ENCODE measurements at places on chromosomes 1 and 21. TPM values are rescaled to one million over a fixed set of nuclear protein-coding genes. Genes with fewer than 3 reads are reported as not detected.

FTCD gene
- total RNA-seq, result 0.50 TPM

TNN gene
- total RNA-seq, result not detected

GNL2 gene
- total RNA-seq, result 50.8 TPM

RSPO1 gene
- total RNA-seq, result not detected

GRCh38 chr1:203628201-203629015 lies 1.8 kb downstream of the ATP2B4 start:
- DNase-seq, result no peak

- no peak for DNase-seq
Observed at GRCh38 chr1:182113879-182114626, 52.5 kb upstream of the ZNF648 start.

NR5A2 gene
- total RNA-seq, result not detected

- DNase-seq, result no peak
Observed at GRCh38 chr1:181630838-181631237, 147.5 kb downstream of the CACNA1E start.

GRCh38 chr1:152888126-152888525 lies 10.0 kb downstream of the SMCP start:
- no peak for DNase-seq

CDK18 gene
- total RNA-seq, result 6.0 TPM

FYB2 gene
- not detected for total RNA-seq

DNA sequence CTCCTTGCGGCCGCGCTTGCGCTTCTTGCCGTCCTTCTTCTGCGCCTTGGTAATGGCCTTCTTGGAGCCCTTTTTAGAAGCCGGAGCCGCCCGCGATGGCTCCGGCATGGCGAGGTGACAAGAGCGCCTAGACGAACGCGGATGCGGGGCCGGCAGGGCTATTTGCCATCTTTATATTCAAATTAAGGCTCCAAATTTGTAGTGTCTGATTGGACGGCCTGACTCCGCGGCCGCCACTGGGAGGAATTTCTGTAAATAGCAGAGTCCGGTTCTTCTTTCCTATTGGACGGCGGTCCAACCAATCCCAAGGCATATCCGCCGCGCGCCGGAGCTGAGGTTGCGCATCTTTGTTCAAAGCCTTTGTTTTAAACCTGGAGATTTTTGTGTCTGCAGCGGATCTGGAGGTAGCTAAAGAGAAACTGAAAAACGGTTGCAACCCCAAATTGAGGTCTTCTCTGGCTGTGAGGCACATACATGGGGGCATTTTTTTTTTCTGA lies 22.6 kb upstream of the RNF187 start:
- DNase-seq, result peak; percentile 97

- DNase-seq, result no peak
Observed at GRCh38 chr1:7371926-7372325, 399.2 kb upstream of the VAMP3 start.

PRKCZ gene
- total RNA-seq, result 12.9 TPM

- no peak for DNase-seq
Observed at GRCh38 chr1:25476186-25477097, 45.7 kb downstream of the MACO1 start.

TTC24 gene
- 19.7 TPM for total RNA-seq

NUF2 gene
- total RNA-seq, result 81.1 TPM

GRCh38 chr1:30063621-30064280 lies 659.6 kb downstream of the MATN1 start:
- DNase-seq, result no peak

GNB1 gene
- 398 TPM for total RNA-seq

- no peak for DNase-seq
Observed at GRCh38 chr1:156691665-156692440, 13.5 kb downstream of the CRABP2 start.

- DNase-seq, result no peak
Observed at GRCh38 chr1:23701996-23702395, 10.4 kb downstream of the RPL11 start.

DNA sequence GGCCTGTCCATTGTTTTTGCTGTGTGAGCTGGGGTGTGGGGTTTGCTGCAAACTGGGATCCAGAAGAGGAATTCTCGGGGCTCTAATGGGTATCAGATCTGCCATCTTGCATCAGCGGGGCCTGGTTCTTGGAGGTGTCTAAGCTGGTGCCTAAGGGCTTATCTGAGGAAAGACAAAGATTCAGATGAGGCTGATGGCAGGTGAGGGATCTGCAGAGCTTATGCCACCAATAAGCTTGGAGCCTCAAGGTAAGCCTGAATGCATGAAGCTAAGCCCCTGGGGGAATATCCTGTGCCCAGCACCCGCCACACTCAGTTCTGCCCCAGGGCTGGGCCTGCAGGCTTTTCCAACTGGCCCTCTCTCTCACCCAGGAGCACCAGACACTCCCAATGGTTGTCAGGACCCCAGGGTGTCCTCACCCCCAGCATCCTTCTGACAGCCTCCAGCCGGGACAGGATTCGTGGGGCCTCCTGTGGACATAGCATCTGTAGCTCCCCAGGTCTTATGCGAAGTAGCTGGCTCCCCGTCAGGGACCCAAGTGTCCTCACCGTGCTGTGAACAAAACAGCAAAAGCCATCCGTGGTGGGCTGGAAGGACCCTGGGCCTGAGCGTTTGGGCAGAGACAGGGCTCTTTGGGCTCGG lies 9.5 kb upstream of the GSTM3 start:
- DNase-seq, result no peak

DNA sequence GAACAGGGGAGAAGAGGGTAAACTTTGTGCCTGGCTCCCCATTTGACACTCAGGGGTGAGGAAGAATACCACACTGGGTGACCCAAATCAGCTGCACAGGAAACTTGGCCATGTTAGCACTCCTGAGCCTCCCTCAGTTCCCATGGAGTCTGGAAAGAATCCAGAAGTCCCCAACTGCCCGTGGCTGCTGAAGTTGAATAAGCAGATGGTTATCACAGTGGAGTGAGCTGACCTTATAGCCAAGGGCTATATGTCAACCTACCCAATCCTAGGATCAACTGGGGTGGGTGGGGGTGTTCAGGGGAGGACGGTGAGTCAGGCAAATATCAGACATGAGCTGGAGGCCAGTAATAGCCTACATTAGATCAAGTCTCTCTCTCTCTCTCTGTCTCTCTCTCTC lies 20.4 kb downstream of the KCNH1 start:
- DNase-seq, result no peak

GRCh38 chr1:94105581-94105952 lies 15.4 kb downstream of the ABCA4 start:
- DNase-seq, result no peak

DNA sequence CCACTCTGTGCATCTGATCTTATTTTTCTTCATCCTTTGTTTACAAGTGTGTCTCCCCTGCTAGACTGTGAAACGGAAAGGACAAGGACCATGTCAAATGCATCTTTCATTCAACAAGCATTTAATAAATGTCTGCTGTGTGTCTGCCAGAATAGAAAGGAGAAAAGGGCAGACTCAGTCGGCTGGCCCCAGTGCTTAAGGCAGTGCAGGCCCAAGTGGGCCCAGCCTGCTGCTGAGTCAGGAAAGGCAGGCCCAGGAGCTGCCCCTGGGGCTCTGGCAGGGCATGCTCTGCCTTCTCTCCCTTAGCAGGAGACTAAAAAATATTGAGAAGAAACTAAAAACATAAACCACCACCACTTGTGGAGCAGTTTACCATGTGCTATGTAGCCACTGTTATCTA lies 38.1 kb downstream of the PLEKHA6 start:
- no peak for DNase-seq

TMPRSS3 gene
- 9.9 TPM for total RNA-seq

GRCh38 chr1:15394258-15394690 lies 15.4 kb upstream of the EFHD2 start:
- DNase-seq, result no peak

AMPD1 gene
- total RNA-seq, result not detected

- DNase-seq, result no peak
Observed at GRCh38 chr1:12402159-12402673, 172.4 kb downstream of the VPS13D start.

GRCh38 chr1:153032677-153033308 lies 1.8 kb downstream of the SPRR1B start:
- no peak for DNase-seq

OR2T11 gene
- total RNA-seq, result not detected

DNA sequence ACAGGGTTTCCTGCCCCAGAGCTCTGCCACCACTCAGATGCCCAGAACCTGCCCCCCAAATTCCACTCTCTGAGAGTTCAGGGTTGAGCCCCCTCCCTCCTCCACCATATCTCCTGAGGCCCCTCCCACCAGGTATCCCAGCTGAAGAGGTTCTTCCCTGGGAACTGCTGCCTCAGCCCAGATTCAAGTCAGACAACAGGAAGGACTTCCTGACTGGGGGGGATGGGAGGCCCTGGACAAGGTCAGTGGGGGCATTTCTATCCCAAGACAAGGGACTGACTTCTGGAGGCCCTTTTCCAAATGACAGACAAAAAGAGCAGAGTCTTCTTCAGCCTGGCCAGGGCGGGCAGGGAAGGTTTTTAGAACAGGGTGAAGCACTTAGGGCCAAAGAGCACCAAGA lies 24.1 kb upstream of the TENT5B start:
- no peak for DNase-seq
